AG04449 (cell line): ENCODE measurements at places on chromosomes 6 and 20.

GRCh38 chr6:143969077-143969476 lies 39.0 kb downstream of the PLAGL1 start:
- DNase-seq = no peak

DNA sequence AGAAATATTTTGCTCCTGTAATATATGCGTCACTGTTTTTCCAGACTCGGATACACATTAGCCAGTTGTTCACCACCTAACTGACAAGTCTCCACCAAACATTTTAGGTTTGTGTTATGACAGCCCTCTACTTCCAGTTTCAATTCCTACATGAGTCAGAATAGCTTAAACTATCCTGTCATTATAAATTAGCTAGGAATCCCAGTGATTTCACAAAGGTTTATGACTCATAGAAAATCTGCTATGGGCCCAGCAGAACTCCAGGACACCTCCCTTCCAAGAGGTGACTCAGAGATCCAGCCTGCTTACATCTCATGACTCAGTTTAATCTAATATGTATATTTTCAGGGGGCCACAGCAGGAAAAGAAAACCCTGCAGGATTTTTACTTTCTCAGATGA lies 17.4 kb upstream of the PLCB4 start:
- DNase-seq = peak; percentile 89

DNA sequence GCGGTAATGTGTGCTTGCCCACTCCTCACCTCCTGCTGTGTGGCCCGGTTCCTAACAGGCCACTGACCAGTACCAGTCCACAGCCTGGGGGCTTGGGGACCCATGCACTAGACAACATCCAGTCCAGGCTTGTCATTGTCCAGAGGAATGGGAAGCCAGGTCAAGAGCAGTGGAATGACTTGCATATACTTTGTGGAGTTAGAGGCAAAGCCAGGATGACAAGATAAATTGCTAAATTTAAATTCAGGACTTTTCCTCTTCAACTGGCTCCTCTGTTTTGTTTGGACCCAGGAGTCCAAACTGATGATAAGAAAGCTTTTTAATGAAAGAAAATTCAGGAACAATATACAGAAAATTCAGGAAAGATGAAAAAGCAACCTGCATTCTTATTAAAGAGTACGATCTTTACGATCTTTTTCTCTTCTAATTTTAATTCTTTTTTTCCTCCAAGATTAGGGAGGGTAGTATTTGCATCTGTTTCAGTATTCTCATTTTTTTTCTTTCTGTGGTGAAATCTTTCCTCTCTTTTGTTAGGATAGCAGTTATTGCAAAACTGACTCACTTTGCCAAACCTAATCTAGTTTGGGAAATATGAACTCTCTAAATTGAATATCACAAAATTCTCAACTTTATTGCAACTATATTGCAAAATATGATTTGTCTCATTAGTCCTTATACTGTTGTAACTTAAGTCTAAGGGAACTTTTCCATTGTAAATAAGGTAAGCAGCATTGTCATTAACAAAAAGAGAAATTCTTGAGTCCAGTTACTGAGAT lies 48.2 kb downstream of the DCBLD1 start:
- DNase-seq = no peak

DNA sequence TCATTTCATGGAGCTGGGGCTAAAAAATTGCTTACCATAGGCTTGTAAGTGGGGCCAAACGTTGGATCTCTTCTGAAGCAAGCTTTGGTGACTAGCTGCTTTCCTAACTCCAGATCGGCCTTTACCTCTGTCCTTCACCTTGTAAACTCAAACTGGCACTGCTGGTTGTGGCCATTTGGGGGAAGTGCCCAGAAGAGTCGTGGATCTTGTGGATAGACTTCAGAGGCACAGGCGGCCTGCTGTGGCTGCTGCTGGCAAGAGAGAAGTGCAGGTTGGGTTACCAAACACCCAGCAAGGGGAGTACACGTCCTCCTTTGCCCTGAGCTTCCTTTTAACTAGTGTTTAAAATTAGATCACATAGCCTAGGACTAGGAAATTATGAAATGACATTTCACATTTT lies 36.8 kb upstream of the KLHL31 start:
- DNase-seq = no peak

- peak; percentile 83 for DNase-seq
These were observed 38.9 kb upstream of the THBS2 start for GRCh38 chr6:169292338-169293124.

DNA sequence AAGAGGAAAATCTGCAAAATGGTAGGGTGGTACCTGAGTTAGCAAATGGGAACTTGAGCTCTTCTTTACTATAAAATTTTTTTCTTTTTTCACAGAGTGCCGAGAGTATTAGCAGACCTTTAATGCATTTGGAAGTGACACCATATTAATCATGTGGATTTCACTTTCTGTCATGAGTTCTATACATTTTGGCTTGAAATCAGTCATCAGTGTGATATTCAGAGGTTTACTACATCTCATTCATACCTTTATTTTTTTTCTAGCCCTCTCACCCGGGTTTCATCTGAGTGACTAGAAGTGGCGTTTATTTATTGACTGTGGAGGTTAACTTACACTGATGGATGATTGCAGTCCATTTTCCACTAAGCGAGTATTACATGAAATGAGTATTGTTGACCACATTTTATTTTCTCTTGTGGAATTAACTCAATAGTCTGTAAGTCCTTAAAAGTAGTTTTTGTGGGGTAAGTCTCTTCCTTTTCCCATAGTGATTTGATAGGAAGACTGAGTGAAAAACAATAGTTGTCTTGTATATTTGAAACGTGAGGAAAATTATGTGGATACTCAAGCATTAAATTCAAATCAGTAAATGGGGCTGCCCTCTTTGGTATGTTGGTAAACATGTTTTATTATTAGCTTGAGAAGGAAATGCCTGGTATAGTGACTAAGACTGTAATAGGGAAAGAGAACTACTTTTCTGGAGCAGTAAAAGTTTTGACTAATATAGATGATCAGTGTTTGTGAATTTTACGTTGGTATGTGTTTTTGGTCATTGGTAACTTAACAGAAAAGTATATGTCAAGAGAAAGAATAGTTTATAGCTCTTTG lies 55.5 kb downstream of the JARID2 start:
- no peak for DNase-seq

GRCh38 chr6:152086223-152086873 lies 278.9 kb downstream of the ESR1 start:
- DNase-seq = no peak

- no peak for DNase-seq
These were observed 7.7 kb upstream of the HLA-DMA start for GRCh38 chr6:32960563-32960962.

GRCh38 chr6:94300424-94301144 lies 881.2 kb upstream of the EPHA7 start:
- DNase-seq = no peak

DNA sequence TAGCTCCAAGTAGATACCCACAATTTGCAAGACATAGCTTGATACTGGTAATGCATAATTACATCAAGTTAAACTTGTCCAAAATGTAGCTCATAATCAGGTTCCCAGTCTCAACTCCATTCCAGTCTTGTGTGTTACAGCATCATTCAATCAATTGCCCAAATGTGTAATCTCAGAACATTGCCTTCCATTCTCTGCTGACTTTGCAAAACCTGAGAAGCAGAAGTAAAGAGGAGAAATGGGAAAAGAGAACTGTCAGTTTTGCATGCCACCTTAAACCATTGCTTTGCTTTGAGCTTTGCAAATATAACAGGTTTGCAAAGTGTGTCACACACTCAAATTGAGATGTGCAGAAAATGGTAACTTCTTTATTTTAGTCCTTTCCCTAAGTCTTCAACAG lies 40.3 kb upstream of the CNKSR3 start:
- DNase-seq = no peak

- no peak for DNase-seq
These were observed 95.9 kb downstream of the SAMD5 start for GRCh38 chr6:147604373-147604772.

DNA sequence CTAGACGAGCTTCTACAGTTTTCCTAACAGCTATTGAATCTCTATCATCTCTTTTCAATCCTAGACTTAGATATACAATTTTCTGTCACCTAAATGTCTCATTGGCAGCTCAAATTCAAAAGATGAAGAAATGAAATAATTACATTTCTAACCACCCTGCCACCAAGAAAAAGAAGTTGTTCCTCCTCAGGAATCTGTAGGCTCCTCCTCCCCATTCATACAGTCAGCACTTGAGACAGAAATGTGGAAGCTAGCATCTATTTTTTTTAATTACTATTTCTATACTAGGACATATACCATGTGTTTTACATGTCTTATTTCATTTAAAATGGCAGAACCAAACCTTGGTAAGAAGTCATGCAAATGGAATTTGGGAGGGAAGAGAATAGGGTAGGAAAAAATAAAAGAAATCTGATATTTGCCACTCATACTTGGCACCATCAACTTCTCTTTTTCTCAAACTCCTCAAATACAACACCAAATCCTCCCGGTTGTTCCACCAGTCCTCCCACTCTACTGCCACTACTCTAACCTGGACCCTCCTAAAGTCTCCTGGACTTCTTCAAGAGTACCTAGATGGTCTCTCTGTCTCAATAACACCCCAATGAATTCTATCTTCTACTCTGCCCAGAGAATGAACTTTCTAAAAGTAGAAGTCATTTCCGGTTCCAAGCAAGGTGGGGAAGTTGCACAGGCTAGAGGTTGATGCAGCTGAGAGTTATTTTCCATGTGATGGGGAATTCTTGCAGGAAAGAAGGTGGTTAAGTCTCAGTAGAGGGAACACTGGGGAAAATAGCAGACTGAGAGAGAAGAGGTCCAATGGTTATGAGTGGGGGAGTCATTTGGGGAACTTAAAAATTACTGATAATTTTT lies 54.1 kb downstream of the ATXN1 start:
- DNase-seq = no peak

- no peak for DNase-seq
These were observed 106.0 kb downstream of the PACRG start for GRCh38 chr6:162833776-162834175.

DNA sequence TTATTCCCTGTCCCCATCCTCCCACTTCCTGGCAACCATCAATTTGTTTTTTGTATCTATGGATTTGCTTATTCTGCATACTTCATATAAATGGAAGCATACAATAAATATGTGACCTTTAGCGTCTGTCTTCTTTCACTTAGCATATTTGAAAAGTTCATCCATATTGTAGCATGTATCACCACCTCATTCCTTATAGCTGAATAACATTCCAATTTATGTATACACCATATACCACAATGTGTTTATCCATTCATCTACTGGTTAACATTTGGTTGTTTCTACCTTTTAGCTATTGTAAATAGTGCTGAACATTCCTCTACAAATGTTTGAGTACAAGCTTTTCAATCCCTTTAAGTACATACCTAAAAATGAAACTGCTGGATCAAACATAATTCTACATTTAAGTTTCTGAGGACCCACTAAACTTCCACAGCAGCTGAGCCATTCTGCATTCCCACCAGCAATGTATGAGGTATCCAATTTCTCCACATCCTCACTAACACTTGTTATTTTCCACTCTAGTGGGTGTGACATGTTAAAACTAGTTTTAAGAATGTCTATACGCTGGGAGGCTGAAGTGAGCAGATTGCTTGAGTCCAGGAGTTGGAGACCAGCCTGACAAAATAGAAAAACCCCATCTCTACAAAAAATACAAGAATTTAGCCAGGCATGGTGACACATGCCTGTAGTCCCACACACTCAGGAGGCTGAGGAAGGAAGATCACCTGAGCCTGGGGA lies 32.9 kb downstream of the NUDT3 start:
- DNase-seq = no peak

DNA sequence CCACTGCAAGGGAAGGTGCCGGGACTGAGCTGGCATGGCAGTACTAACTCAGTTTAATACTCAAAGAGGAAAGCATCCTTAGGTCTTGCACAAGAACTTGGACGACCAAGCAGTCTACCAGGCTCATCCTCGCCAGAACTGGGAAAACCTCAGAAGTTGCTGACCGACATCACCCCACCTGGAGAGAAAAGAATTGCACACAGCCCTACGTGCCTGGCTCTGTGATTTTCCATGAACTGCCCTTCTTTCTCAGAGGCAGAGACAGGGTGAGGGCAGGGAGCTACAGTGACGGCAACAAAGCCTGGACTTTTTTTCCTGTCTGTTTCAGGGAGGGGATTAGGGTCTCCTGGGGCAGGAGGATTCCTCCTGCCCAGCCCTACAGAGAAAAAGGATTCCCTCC lies 8.0 kb downstream of the JAG1 start:
- no peak for DNase-seq

DNA sequence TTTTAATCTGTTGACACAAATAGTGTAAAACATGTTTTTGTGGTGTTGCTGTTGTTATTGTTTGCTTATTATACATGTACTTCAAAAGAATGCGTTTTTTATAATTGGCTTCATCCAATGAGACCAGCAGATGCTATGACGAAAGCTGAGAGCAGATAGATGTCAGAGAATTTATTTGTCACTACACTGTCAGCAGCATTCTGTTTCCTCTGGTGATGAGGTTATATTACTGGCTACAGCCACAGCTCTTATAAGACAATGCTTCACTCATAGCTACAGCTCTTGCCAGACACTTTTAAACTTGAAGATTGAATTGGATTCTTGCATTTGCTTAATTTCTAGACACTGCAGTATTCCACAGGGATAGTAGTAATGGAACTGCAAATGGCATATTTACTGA lies 860.5 kb downstream of the TBC1D32 start:
- no peak for DNase-seq
